ENCODE measurements at places on chromosomes 5 and 9.

GRCh38 chr9:132026932-132027585, 52.6 kb downstream of the MED27 start:
- DNase-seq: no peak

GRCh38 chr9:108477529-108478006, 378.2 kb downstream of the ACTL7B start:
- DNase-seq: no peak

DNA sequence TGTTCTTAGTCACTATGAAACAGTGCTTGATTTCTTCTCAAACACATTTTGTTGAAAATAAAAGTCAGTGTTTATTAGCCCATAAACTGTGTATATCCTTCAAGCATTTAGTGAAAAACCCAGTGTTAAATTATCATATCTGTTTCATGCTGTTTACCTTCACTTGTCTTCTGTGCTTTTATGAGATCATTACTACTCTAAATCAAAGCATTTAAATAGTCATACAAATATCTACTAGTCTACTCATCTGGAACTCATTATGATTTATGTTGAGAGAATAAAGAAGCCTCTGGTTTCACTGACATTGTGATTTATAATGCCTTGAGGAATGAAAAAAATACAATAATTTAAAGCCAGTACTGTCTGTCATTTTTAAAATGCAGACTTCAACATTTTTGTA, 366.5 kb downstream of the SLCO4C1 start:
- DNase-seq: no peak

DNA sequence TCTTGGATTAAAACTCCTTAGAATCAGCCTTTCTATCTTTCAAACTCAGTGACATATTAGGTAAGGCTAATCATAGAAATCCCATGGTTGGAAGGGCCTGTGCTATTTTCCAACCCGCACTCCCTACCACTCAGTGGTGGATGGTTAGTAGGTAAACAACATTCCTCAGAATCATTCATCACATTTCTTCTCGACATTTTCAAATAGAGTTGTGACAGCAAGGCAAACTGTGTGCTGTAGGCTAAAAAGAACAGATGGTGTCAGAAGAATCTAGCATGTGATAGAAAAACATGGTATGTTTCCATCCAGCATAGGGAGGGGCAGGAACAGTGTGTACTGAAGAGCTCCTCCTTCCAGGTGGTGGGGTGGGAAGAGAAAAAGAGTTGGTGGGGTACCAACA, 227.3 kb upstream of the NMUR2 start:
- DNase-seq: no peak

DNA sequence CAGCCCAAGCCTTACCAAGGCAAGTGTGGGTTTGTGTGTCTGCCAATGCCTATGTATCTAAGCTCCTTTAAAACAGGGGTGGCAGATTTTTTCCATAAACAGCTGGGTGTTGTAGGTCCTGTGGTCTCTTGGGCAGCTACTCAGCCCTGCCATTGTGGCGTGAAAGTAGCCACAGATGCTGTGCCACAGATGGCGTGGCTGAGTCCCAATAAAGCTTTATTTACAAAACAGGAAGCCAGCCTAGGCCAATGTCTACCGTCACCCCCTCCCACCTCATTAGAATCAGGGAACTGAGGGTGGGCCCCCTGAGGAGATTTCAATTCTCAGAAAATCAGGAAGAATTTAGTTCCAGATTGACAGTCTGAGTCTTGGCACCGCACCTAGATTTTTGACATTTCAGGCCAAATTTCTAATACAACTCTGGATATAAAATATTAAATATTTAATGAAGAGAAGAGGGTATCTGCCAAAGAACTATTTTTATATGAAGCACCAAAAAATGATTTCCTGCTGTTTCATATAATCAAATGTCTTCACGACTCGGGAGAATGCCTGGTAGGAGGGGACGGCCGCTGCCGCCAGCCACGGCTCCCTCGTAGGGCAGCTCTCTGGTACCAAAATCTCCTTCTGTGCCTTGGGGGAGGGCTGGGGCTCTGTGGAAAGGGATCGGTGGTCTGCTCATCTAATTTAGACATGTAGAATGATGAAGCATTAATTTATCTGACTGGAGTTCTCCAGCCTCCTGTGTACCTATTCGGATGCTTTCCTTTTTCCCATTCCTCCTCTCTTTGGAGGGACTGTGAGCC, 420.9 kb downstream of the IRX2 start:
- DNase-seq: no peak

- no peak for DNase-seq
These were observed 19.9 kb upstream of the CPEB4 start for GRCh38 chr5:173868096-173868880.

- no peak for DNase-seq
These were observed 212.9 kb downstream of the PBX3 start for GRCh38 chr9:125959951-125960619.

DNA sequence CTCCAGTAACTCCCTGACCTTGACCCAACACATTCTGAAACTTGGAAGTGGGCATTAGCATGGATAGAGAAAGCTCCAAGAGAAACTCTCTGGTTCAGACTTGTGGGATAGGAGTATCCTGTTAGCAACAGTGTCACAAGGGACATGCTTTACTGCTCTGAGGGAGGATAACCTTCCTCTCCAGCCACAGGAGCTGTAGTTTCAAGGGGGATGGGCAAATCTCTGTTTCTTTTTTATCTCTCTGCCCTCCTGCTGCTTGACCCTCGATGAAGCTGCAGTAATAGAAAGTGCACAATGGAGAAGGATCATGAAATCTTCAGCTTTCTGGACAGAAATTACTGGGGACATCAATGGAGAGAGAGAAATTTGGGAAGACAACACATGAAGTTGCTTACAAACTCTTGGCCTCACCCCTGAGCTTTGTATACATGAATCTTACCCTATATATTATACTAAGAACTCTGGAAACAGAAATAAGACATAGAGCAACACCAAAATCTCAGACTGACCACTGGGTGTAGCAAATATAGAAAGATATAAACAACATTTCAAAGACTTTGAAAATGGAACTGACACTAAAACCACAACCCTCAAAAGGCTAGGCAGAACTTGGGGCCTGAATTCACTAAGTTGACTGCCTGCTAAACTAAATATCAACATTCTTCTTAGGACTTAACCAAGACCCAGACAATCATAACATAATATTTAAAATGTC, 471.0 kb upstream of the MEF2C start:
- no peak for DNase-seq

- no peak for DNase-seq
These were observed 16.5 kb upstream of the ISCA1 start for GRCh38 chr9:86298873-86299272.

DNA sequence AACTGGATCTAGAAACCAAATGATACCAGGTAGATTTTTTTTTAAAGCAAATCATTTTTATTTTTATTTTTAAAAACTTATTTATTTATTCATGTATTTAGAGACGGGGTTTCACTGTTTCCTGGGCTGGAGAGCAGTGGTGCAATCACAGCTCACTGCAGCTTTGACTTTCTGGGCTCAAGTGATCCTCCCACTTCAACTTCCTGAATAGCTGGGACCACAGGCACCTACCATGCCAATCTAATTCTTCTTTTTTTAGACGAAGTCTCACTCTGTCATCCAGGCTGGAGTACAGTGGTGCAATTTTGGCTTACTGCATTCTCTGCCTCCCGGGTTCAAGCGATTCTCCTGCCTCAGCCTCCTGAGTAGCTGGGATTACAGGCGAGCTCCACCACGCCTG, 41.3 kb upstream of the CDK20 start:
- no peak for DNase-seq

- DNase-seq: no peak
These were observed 45.7 kb downstream of the FXN start for GRCh38 chr9:69081261-69081660.

DNA sequence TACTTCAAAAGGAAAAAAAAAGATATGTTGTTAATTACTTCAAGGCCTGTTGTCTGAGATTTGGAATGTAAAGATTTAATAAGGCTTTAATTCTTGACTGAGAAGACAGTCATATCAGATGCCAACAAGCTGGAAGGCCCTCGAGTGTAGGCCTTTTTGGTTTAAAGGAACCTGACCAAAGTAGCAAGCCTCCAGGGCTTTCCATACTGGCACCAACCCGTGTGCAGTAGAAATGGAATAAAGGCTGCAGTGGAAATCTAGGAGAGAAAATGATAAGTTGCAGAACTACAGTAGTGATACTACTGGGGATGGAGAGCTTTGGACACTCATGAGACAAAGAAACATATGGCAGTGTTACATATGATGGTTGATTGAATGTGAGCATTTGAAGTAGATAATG, 358.0 kb downstream of the TAF11L14 start:
- no peak for DNase-seq

DNA sequence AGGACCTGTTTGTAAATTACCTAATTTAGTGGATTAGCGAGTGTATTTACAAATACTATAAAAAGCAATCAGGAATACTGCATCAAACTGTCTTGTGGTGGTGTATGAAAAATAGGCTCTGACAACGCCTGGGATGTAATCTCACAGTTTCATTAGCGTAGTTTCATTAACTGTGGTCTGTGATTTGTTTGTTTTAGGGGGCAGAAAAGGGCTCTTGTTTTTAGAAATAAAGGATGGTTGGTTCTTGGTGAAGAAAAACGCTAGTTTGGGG, 1.4 kb downstream of the SLC44A1 start:
- no peak for DNase-seq

DNA sequence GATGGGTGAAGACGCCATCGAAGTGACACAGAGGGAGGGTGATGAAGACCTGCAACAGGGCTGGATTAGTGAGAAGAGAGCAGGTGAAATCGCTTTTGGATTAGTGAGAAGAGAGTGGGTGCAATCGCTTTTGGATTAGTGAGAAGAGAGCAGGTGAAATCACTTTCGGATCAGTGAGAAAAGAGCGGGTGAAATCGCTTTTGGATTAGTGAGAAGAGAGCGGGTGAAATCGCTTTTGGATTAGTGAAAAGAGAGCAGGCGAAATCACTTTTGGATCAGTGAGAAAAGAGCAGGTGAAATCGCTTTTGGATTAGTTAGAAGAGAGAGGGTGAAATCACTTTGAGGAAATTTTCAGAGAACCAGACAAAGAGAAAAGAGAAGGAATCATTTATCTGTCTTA, 67.2 kb upstream of the TRIO start:
- DNase-seq: no peak

DNA sequence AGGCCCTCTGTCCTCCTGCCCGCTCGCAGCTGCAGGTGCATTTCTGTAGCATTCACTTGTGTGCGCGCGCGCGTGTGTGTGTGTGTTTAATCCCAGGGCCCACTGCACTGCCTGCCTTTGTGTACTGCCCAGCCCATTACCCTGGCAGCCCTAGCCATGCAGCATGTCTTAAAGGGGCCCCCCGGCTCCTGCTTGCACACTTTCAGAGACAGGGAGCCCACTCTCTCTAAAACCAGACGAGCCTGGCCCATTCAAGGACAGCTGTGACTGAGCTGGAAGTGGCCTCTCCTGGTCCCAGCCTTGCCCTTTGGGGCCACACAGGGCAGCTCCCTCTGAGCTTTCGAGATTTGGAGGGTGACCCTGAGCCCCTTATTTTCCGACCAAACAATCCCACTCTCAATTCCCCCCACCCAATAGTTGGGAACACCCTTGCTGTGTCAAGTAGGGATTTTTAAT, 98.9 kb downstream of the DAB2IP start:
- DNase-seq: no peak

GRCh38 chr9:129550199-129550839, 70.6 kb downstream of the C9orf50 start:
- DNase-seq: no peak

DNA sequence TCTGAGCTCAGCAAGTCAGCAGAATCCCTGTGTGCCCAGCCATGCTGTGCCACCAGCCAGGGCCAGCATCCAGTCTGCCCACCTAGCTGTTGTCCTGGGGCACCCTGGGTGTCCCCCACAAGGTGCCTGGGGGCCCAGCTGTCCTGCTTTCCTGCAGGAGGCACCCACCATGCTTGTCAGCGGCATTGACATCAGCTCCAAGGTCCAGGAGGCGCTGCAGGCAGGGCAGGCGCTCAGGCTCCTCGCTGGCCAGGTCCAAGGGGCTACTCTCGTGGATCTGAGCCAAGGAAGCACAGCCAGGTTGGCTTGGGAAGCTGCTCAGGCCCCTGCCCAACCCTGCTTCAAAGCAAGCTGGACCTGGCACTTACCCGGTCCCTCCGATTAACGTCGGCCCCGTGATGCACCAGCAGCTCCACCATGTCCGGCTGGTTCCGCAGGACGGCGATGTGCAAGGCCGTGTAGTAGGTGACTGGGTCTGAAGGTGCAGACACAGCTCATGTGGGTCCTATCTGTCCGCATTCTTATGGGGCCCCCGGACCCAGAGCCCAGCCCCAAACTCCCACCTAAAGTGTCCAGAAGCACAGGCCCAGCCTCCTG, 2.8 kb downstream of the ASB6 start:
- DNase-seq: no peak

GRCh38 chr5:157744051-157745011, 819 bp downstream of the LSM11 start:
- no peak for DNase-seq

DNA sequence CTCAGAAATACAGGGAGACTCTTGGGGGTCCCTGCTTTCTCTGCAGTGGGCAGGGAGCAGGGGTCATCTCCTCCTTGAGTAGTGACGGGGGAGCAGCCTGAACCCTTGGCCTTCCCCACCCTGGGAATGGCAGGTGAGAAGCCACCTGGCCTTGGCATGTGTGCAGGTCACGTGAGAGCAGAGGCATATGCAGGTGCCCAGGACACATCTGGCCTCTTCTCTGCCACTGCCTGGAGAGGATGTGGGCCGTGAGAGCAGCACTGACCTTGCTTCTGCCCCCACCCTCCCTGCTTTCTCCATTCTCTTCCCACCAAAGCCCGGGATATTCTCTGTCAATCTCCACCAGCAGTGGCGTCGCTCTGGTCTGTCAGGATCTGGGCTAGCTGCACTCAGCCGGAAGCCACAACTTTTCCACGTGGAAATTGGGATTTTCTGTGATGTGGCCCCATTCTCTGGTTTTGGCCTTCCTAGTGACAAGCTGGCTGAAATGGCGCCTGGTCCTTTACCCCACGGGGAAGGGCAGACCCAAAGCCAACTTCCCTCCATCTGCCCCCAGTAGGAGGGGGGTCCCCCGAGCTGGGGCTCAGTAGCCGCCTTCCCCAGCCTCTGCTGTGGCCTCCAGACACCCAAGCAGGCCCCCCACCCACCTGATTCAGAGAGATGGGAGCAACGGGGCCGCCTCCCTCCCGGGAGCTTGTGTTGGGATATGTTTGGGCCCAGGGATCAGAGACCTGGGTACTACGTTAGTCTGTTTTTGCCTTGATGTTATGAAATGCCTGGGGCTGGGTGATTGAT, 70.4 kb upstream of the FCN1 start:
- DNase-seq: no peak

- DNase-seq: peak; percentile 46
These were observed 502 bp downstream of the NSD1 start for GRCh38 chr5:177133853-177134696.

All from T-cell (primary cell).